Stimulated activated CD4-positive, alpha-beta T cell treated with anti-CD3 and anti-CD28 coated beads, Interleukin-15, amount 100 ng/mL, for 48 hours (primary cell): ENCODE measurements at places on chromosomes 6 and 20.

- DNase-seq = no peak
Observed at GRCh38 chr20:49747707-49748524, 34.2 kb upstream of the B4GALT5 start.

DNA sequence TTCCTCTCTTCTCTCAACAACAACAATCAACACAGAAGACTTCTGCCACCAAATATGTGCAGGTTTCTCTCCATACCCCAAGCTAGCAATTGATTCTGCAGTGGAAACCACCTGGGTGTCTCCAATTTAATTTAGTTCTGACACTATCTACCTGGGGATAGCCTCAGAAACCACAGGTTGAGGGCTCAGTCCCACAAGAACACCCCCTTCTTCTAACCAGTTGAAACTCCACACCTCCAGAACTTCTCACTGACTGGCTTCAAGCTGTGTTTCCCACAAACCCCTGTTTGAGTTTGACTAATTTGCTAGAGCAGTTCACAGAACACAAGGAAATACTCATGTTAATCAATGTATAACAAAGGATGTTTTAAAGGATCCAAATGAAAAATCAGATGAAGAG is 52.5 kb upstream of the SPTLC3 start:
- no peak for DNase-seq

DNA sequence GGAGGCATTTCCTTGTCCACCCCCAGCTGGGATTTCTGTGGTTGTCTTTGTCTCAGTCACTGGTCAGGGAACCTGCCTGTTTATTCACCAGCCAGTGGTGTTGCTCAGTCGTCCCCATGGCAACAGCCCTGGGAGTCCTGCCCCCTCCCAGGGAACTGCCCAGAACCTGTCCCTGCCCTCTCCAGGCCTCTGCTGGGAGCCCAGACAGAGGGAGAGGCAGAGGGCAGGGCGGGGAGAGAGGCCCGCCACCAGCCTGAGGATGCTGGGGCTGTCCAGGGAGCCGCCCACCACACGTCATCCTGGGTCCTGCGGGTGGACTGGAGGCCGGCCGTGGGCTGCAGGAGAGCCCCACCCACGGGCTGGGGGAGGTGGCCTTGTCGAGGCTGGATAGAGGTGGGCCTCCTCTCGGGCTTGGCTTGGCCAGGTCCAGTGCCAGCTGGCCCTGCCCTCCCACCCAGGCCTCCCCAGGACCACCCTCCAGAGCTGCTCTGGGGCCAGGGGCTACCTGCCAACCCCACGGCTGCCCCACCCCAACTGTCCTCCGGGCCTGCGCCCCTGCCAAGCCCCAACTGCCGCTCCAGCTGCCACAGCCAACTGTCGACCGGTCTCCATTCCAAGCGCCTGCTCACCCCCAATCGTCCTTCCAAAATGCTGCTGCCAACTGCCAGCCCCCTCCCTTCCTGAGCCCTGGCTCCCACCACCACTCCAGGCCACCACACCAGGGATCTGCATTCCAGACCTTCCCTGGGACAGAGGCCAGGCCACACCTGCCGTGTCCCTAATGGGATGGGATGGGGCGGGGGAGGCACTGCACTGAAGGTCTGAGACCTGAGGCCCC is 4.2 kb upstream of the ZBTB46 start:
- DNase-seq = no peak

GRCh38 chr6:106729841-106730240 is 100.5 kb downstream of the QRSL1 start:
- no peak for DNase-seq

- DNase-seq = no peak
Observed at GRCh38 chr6:15319677-15320076, 73.8 kb downstream of the JARID2 start.

GRCh38 chr6:6694825-6695624 is 106.5 kb downstream of the LY86 start:
- DNase-seq = no peak

DNA sequence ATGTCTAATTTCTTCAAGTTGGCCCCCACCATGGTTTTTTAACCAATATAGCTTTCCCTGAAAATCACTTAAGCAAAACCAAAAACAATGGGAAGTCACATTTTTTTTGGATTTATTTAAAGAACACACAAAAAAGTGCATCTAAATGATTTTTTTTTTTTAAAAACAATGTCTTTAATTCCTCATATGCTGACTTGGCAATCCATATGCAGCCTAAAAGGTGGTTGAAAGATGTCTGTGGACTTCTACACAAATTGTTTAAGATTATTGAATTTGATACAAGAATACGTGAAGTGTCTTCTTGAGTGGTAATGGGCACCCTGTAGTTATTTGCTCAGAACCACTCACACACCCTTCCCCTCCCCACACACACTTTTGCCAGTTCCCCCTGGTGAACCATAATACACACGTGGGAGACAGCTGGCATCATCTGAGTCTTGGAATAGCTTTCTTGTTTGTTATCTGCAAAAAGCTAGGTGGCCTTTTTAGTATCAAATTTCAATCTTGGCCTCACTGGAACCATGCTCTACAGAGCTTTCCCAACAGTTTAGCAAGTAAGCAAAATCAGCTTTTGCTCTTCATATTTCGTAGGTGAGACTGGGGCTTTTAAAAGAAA is 60.9 kb upstream of the TULP1 start:
- no peak for DNase-seq
